ENCODE measurements at places on chromosomes 6 and 20. TPM values are rescaled to one million over a fixed set of nuclear protein-coding genes. Genes with fewer than 3 reads are reported as not detected.
A peak's percentile ranks its signal among the peaks of the same experiment; 100 is the strongest.

- no peak for DNase-seq
Measured at GRCh38 chr6:111301946-111302345, 181.1 kb downstream of the REV3L start.

DNA sequence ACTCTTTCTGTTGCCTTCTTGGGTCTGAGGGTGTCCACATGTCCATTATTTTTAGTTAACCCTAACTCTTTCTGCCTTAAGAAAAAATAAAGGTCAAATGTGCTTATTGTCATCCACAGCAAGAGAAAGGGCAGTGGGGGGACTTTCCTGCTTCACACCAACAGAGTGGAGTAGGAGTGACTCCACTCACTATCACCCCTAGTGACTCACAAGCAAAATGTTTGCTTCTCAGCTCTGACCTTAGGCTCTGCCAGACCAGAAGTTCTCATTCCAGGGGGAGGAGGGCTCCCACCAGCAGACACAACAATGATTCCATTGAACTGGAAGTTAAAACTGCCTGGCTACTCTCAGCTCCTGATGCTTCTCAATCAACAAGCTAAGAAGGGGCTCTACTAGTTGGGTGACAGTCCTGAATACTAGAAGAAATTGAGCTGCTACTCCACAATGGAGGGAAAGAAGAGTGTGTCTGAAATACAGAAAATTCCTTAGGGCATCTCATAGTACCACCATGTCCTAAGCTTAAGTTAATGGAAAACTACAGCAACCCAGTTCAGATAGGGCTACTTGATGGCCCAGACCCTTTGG, 83.9 kb upstream of the AFDN start:
- no peak for DNase-seq

- no peak for DNase-seq
Measured at GRCh38 chr6:17059022-17059421, 42.8 kb upstream of the STMND1 start.

- no peak for DNase-seq
Measured at GRCh38 chr6:108655806-108656651, 95.3 kb downstream of the FOXO3 start.

DNA sequence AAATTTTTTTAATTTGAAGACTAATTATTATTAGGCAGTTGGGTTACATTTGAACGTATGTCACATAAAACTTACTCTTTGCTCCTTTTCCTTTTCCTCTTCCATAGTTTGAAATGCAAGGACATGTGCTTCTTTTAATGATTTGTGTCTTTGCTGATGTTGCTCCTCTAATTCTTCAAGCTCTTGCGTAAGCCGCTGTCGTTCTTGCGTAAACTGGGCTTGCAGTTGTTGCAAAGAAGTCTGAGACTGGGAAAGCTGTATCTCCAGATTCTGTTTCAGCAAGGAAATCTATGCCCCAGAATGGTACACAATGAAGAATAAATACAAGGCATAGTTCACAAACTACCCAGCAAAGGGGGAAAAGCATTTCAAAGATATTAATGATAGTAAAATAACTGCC, 45.1 kb upstream of the MCM9 start:
- no peak for DNase-seq

- DNase-seq = no peak
Measured at GRCh38 chr6:139613496-139613895, 239.0 kb upstream of the CITED2 start.

DNA sequence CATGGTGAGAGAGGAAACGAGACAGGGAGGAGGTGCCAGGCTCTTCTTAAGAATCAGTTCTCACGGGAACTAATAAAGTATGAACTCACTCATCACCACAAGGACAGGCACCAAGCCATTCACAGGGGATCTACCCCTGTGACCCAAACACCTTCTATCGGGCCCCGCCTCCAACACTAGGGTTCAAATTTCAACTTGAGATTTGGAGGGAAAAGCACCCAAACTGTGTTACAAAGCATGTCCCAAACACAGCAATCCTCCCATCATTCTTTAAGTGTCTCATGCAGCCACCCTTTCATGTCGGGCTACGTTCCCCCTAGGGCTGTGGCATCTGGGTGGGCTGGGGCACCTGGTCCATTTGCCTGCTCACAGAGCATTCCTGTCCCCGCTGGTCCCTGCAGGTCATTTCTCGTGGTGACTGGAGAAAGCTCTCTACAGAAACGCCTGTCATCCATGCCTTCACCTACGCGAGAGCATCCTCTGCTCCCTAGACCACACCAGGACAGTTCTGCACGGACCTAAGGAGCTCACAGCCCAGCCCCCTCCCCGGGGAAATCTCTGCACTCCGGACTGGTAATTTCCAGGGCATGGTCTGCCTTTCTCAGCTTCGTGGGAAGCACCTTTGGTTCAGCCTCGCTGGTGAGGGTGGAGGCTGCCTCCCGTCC, 79.6 kb downstream of the TTLL2 start:
- no peak for DNase-seq

DNA sequence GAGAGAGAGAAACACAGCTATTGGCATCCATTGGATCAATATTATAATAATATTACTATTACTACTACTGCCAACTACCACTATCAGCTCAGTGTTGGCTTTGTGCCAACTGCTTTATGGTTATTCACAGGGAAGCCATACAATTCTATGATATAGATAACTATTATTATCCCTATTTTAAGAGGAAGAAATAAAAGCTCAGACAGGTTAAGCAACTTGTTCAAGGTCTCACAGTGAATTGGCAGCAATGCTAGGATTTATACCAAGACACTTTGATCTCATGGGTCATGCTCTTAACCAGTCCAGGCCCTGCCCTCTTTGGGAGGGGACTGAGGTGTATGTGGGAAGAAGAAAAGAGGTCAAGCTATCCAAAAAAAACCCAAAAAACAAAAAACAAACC, 82.0 kb upstream of the TRAF3IP2 start:
- no peak for DNase-seq

- DNase-seq = no peak
Measured at GRCh38 chr6:163459536-163459935, 45.0 kb downstream of the QKI start.

DNA sequence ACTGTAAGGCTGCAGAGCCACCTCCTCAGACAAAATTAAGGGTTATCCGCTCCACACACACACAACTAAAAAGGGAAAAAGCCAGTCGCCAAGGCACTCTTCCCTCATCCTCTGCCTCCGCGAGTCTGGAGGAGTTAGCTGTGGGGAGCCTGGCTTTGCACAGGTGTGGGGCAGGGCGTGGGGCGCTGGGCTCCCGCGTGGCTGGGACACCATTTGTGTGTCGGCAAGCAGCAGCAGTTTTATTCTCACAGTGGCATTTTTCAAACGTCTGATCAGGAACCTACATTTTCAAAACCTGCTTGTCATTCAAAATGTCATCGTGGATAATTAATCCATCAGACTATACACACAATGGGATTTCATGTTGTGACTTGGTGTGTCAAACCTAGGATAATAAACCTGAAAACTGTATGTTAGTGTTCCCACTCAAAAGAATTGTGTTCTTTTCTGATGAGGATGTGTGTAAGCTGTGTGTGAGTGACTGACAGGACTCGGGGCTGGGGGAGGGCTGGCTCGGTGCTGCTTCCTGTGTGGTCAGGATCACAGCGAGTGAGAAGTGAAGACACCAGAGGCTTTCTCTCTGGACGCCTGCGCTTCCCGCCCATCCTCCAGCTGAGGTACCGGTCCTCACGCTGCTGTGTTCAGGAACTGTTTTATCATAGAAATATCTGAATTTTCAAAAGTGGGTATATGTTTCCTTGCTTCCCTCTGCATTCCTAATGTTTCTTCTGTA, 83.1 kb downstream of the IRF4 start:
- DNase-seq = peak; percentile 29

DNA sequence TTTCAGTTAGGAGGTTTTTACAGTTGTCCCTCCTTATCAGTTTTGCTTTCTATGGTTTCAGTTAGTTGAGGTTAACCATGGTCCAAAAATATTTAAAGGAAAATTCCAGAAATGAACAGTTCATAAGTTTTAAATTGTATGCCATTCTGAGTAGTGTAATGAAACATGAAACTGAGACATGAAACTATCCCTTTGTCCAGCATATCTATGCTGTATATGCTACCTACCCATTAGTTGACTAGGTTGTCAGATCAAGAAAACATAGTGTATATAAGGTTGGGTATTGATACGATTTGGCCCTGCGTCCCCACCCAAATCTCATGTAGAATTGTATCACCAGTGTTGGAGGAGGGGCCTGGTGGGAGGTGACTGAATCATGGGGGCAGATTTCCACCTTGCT, 39.1 kb downstream of the VGLL2 start:
- no peak for DNase-seq

DNA sequence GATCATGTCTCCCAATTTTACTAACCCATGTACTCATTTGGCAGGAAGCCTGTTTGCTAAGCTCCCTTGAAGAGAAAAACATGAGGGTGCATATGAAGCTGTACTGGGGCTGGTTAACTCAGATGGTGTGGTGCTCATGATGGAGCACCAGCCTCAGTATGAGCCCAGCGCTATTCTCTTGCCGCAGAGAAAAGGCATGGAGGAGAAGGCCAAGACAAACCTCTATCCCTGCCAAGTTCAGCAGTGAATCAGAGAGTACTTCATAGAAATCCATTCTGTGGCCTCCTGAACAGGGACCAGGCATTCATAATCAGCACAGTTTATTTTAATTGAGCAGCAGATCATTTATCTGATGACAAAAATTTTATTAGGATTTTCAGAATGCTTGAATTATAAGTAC, 398.1 kb downstream of the LMBRD1 start:
- DNase-seq = no peak

DNA sequence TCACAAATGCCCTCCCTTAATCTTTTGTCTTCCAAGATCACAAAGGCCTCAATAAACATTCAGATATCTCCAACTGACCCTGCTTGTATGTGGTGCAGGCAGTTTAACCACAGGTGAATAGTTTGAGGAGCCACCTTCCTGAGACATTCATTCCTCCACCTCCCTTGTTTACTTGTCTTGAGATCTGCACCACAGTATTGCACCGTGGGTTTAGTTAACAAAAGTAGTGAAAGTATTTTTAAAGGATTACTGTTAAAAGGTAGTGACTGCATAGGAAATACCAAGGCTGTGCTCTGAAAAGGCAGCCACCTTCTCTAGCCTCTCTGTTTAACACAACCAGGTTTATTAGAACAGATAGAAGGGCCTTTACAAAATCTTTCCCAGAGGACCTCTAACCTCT, 46.5 kb downstream of the SESN1 start:
- no peak for DNase-seq

GRCh38 chr6:71047417-71047816, 90.6 kb upstream of the B3GAT2 start:
- no peak for DNase-seq

GRCh38 chr6:14259594-14260152, 142.1 kb downstream of the CD83 start:
- no peak for DNase-seq

DNA sequence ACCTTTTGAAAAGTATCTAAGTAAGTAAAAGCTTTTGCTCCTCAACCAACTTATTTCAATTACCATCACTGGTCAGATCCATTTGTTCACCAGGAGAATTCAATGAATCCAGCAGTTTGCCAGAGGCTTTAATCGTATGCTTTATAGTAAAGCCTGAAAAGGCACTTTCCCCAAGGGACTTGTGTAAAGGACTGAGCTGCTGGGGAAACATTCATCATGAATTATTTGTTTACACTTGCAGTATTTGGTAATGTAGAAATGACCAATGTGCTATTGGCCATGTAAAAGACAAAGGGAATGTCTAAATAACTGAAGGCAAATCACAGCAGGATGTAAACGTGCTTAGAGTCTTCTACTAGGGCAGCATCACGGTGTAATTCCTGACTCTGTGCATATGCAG, 471.4 kb downstream of the ADGRB3 start:
- DNase-seq = no peak

- no peak for DNase-seq
Measured at GRCh38 chr6:8731874-8732273, 296.5 kb upstream of the SLC35B3 start.

DNA sequence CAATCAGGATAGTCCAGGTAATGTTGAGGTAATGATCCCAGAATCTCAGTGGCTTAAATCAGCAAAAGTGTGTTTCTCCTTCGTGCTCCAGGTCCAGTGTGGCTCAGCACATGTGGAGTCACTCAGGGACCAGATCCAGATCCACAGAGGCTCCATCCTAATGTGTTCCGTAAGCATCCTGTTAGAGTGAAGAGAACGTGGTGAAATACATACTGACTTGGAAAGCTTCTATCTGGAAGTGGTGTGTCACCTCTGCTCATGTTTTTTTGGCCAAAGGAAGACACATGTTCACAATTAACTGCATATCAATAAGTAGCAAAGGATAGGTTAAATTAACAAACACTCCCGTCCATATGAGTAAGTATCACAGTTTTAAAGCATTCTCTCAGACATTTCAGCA, 26.8 kb upstream of the PREP start:
- no peak for DNase-seq

GRCh38 chr20:10984913-10985312, 311.1 kb upstream of the JAG1 start:
- no peak for DNase-seq

- DNase-seq = no peak
Measured at GRCh38 chr6:144878577-144878976, 593.4 kb downstream of the UTRN start.

- DNase-seq = peak; percentile 32
Measured at GRCh38 chr6:137313928-137314855, 95.0 kb upstream of the IFNGR1 start.

GRCh38 chr20:36528176-36528874, 13.0 kb upstream of the MYL9 start:
- no peak for DNase-seq

GRCh38 chr6:100228834-100229441, 234.9 kb upstream of the MCHR2 start:
- DNase-seq = peak; percentile 63

- DNase-seq = no peak
Measured at GRCh38 chr20:50980071-50980681, 21.6 kb downstream of the MOCS3 start.

DNA sequence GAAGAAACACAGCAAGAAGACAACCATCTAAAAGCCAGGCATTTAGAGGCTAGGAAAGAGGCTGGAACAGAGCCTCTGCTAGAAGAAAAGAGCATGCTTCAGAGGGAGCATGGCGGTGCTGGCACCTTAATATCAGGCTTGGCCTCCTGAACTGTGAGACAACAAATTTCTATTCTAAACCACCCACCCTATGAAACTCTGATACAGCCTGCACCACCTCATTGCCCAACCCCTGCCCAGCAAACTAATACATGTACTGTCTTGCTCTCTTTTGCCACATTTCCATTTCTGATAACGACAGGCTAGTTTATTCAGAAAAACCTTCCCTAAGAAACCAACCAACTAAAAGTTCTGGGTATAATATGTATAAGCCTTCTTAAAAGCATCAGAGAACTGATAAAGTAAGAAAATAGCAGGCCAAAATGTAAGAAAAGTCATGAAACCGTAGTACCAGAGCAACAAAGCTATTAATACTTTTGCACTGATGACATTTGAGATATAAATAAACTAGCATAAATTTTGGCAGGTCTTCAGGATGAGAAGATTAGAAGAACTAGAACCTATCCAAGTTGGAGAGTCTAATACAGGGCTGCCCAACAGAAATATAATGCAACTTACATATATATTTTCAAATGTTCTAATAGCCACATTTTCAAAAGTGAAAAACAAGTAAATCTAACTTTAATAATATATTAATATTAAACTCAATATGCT, 184.7 kb upstream of the HSF2 start:
- DNase-seq = no peak

The SUPT3H gene
- total RNA-seq = 63.6 TPM

The RBPJL gene
- total RNA-seq = not detected

The PRICKLE4 gene
- total RNA-seq = 0.41 TPM

The MAS1L gene
- not detected for total RNA-seq

The SEL1L2 gene
- total RNA-seq = 0.41 TPM

The SLC32A1 gene
- 7.7 TPM for total RNA-seq

The LY6G5B gene
- 1.6 TPM for total RNA-seq

The NMBR gene
- 4.9 TPM for total RNA-seq

The RIPPLY2 gene
- 21.6 TPM for total RNA-seq

The POU5F1 gene
- total RNA-seq = not detected

The FBXL4 gene
- total RNA-seq = 24.9 TPM

The CRYBG1 gene
- under 0.01 TPM for total RNA-seq
